ENCODE measurements at places on chromosomes 5 and 9. TPM values are rescaled to one million over a fixed set of nuclear protein-coding genes. Genes with fewer than 3 reads are reported as not detected.

Gene BARHL1
- not detected for total RNA-seq

Gene KIF20A
- 12.9 TPM for total RNA-seq

Gene FBXL7
- 1.6 TPM for total RNA-seq

GRCh38 chr9:4020755-4021296 is 279.0 kb downstream of the GLIS3 start:
- DNase-seq, result no peak

Gene ACOT12
- total RNA-seq, result not detected

GRCh38 chr9:132008855-132009812 is 70.5 kb downstream of the MED27 start:
- no peak for DNase-seq

Gene IL4
- not detected for total RNA-seq

Measured in mucosa of descending colon (tissue), 3 donors.